ENCODE measurements at places on chromosomes 12 and 14. TPM values are rescaled to one million over a fixed set of nuclear protein-coding genes. Genes with fewer than 3 reads are reported as not detected.

GRCh38 chr12:64792128-64792527, 32.3 kb upstream of the TBC1D30 start:
- H3K36me3 ChIP-seq: no peaks in the 10 kb centered on the region
- H3K27ac ChIP-seq: no peak overlapping the region
- no peak overlapping the region for H3K4me3 ChIP-seq
- no peak for DNase-seq
- H3K27me3 ChIP-seq: peaks cover 3% of the 10 kb centered on the region

GRCh38 chr14:72574715-72575114, 319.2 kb downstream of the DPF3 start:
- no peak overlapping the region for H3K4me3 ChIP-seq
- no peak overlapping the region for H3K27ac ChIP-seq
- DNase-seq: no peak
- no peaks in the 10 kb centered on the region for H3K4me1 ChIP-seq
- peaks cover 2% of the 10 kb centered on the region for H3K27me3 ChIP-seq
- H3K36me3 ChIP-seq: no peaks in the 10 kb centered on the region

- no peaks in the 10 kb centered on the region for H3K36me3 ChIP-seq
- H3K4me3 ChIP-seq: no peak overlapping the region
- peaks cover 4% of the 10 kb centered on the region for H3K27me3 ChIP-seq
- no peak for DNase-seq
Observed at GRCh38 chr12:48193623-48194022, 9.5 kb downstream of the OR10AD1 start.

DNA sequence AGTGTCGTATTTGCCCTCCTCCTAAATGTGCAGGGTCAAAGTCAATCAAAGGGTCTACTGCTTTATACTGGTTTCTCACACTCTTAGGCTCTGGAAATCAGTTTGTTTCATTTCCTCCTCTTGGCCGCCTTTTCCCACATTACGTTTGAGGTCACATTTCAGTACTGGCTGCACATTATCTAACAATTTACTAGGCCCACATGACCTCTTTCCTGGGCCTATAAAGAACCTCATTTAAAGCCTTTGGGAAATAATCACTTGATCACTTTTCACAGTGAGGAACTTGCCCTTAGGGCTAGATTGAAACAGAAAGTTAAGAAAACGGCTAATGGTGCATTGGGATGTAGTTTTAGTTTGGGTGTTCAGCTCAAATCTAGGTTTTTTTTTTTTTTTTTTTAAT, 497.5 kb downstream of the RERGL start:
- H3K27ac ChIP-seq: no peak overlapping the region
- DNase-seq: no peak
- no peaks in the 10 kb centered on the region for H3K27me3 ChIP-seq
- H3K4me3 ChIP-seq: no peak overlapping the region

- no peaks in the 10 kb centered on the region for H3K27me3 ChIP-seq
- no peak overlapping the region for H3K27ac ChIP-seq
- peaks cover 35% of the 10 kb centered on the region for H3K36me3 ChIP-seq
- H3K4me3 ChIP-seq: no peak overlapping the region
Observed at GRCh38 chr12:55983232-55983842, 9.5 kb downstream of the RAB5B start.

- no peaks in the 10 kb centered on the region for H3K36me3 ChIP-seq
- no peaks in the 10 kb centered on the region for H3K4me1 ChIP-seq
- no peak overlapping the region for H3K4me3 ChIP-seq
Observed at GRCh38 chr12:54145844-54146243, 42.9 kb downstream of the SMUG1 start.

DNA sequence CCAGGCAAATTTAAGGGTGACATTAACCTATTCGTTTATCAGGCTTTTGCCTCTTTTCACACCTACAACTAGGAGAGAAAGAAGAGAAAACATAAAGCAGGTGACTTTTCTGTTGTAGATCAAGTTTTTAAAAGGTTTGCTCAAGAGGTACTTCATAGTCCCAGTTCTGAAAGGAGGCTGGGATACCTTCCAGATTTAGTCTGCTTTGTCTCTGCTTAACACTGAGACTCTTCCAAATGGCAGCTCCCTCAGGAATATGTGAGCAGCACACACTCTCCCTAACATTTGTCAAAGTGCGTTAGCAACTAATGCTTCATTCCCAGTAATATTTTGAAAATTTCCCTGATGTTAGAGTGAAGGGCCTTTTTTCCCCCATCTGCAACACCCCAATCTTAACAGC, 133.7 kb upstream of the RASSF8 start:
- no peaks in the 10 kb centered on the region for H3K36me3 ChIP-seq
- no peak overlapping the region for H3K27ac ChIP-seq
- no peak overlapping the region for H3K4me3 ChIP-seq
- H3K27me3 ChIP-seq: no peaks in the 10 kb centered on the region

DNA sequence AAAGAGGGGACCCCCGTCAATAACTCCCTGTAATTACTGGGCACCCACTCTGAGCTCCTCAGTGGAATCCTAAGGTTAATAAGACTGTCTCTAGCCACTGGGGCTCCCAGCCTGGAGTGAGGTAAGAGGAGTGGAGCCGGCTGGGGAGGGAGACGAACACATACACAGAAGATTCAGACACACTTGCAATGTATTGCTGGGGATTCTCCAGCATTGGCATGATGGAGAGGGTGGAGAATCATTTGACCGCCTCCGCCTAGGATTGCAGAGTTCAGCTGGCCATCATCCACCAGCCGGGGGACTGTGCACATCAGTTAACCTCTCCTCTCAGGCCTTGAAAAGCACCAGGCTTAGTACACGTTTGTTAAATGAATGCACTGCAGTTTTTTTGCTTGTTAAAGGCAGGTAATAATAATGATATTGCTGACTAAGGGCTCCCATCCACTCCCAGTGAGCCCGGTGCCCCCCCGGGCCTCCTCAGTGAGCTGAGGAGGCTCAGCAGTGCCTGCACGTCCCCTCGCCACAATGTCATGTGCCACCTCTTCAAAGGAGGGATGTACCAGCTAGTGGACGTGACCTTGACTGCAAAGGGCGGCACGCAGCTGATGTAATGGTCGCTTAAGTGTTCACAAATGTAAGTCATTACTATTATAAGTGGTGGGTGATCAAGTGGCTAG, 20.3 kb upstream of the FAIM2 start:
- DNase-seq: no peak
- no peak overlapping the region for H3K27ac ChIP-seq
- no peaks in the 10 kb centered on the region for H3K36me3 ChIP-seq
- H3K4me3 ChIP-seq: no peak overlapping the region
- no peaks in the 10 kb centered on the region for H3K4me1 ChIP-seq

DNA sequence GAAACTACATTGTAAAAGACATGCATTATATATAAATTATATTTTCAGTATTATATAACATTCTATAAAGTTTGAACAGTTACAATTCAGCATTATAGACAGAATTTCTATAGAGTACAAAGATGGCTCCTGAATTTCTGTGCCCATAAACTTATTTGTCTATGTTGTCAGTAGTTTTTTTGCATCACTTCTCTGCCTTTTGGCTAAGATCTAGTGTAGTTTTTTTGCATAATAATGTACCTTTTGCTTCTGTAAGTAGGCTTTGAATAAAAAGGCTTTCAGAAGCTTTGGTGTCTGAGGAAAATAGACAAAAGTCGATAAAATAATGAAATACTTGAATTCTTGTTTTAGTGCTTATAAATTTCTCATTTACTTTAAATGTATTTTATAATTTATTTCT, 11.1 kb downstream of the DNAL1 start:
- DNase-seq: no peak
- H3K4me3 ChIP-seq: no peak overlapping the region
- no peak overlapping the region for H3K27ac ChIP-seq
- H3K36me3 ChIP-seq: peaks cover 7% of the 10 kb centered on the region

DNA sequence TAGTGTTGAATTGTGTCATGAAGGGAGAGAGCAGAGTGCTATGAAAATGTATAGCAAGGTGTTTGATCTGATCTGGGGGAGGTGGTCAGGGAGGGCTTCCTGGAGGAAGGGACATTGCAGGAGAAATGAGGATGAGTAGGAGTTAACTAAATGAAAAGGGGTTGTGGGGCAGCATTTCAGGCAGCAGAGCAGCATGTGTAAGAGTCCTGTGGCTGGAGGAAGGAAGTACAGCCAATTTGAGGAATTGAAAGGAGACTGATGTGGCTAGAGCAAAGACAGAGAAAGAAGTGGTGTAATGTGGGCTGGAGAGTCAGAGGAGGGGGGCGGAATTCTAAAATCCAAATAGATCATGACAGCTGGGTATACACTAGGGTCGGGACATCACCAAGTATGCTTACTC, 20.5 kb downstream of the NPC2 start:
- peaks cover 3% of the 10 kb centered on the region for H3K27me3 ChIP-seq
- H3K27ac ChIP-seq: no peak overlapping the region
- H3K4me3 ChIP-seq: peak overlapping the region; percentile 6
- H3K4me1 ChIP-seq: peaks cover 13% of the 10 kb centered on the region
- H3K36me3 ChIP-seq: peaks cover 30% of the 10 kb centered on the region
- no peak for DNase-seq

Gene BATF
- not detected for total RNA-seq

Gene PTGER2
- total RNA-seq: not detected

Gene DEPDC4
- 0.82 TPM for total RNA-seq

Gene ADCY6
- 31.6 TPM for total RNA-seq
